ENCODE measurements at places on chromosomes 6 and 20. TPM values are rescaled to one million over a fixed set of nuclear protein-coding genes. Genes with fewer than 3 reads are reported as not detected.

DNA sequence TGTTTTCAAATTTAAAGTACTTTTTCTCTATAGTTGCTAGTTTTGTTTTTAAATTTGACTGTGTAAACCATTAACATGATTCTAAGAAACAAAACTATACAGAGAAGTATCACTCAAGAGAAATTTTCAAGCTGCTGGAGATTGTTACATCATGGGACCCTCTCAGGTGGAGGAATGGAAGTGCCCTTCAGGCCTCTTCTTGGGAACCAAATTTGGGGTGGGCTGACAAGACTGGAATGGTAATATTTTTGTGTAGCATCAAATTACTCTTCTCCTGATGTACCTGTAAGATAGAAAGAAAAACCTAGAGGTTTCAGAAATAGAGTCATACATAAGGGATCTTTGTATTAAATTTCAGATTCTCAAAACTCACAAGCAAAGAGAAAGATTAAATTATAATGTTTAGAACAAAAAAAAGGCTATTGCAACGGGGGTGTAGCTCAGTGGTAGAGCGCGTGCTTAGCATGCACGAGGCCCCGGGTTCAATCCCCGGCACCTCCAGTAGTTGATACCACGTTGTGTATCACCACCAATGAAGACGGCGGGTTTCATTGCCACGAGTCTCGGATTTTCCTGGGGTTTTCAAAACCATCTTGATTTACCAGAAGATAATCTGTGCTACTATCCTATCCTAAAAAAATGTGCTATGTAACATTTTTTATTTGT, 193.7 kb downstream of the GPX5 start:
- peak; percentile 71 for DNase-seq

DNA sequence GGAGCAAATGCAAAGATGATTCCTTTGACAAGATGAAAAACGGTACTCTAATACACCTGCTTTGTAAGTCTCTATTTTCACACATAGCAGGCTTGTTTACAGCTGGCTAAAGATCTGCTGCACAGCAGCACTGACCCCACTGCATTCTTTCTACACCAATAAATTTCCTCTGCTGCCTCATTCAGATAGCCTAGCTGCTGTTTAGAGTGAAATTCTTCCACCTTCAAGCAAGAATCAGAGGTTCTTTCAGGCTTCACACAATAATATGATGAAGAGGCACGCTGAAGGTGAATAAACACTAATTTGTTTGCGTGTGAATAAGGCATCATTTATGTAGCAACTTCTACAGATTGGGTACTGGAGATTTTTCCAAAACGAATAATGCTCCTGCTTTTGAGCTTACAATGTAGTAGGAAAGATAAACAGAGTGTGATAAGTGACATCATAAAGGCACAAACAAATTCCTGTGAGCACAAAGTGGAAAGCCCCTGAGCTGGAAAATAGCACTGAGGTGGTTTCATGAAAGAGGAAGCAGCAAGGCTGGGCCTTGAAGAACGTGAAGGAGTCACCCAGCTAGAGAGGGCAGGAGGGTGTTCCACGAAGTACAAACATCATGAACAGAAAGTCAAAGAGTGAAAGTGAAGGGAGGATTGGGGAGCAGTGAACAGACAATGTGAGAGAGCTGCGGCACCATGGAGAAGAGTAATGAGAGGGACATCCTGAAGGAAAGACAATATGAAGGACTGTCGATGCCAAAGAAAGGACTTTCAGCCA, 543.4 kb downstream of the CD83 start:
- DNase-seq = peak; percentile 60

MUC21 gene
- total RNA-seq = not detected

DNA sequence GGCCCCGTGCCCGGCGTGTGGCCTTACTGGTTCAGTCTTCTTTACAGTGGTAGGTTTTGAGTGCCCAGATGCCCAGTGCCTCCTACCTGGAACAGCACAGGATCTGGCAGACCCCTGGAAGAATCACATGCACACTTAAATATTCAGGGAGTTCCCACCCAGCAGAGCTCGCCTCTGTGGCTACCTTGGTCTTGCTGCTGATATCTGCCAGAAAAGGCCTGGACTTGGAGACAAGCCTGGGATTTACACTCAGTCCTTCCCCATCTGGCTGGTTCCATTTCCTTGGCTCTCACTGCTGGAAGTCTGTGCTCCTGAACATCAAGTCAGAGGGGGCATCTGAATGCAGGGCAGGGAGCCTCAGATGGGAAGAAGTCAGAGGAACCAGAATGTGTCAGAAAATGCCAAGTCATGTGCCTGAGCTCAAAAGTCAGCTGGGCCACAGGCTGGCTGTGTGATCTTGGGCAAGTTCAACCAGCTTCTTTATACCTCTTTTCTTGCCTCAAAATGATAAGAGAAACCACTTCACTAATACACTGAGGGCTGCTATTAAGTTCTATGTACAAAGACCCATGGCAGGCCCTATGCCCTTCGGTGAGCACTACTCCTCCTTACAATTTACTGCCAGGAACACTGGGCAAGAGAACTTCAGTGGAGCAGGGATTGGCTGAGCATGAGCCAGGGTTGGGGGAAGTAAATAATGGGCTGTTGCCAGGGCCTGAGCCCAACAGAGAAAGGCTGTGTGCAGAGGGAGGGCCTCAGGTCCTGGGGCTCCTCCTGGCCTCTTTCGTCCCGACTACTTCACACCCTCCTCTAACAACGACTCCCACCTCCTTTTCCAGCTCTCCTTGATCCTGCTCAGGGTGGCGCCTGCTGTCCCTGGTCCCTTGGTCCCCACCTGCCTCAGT, 158.1 kb upstream of the PROKR2 start:
- DNase-seq = no peak

GRCh38 chr6:22558288-22558882, 11.0 kb upstream of the HDGFL1 start:
- peak; percentile 49 for DNase-seq

- DNase-seq = no peak
Measured at GRCh38 chr6:65943548-65943947, 236.5 kb upstream of the EYS start.

DNA sequence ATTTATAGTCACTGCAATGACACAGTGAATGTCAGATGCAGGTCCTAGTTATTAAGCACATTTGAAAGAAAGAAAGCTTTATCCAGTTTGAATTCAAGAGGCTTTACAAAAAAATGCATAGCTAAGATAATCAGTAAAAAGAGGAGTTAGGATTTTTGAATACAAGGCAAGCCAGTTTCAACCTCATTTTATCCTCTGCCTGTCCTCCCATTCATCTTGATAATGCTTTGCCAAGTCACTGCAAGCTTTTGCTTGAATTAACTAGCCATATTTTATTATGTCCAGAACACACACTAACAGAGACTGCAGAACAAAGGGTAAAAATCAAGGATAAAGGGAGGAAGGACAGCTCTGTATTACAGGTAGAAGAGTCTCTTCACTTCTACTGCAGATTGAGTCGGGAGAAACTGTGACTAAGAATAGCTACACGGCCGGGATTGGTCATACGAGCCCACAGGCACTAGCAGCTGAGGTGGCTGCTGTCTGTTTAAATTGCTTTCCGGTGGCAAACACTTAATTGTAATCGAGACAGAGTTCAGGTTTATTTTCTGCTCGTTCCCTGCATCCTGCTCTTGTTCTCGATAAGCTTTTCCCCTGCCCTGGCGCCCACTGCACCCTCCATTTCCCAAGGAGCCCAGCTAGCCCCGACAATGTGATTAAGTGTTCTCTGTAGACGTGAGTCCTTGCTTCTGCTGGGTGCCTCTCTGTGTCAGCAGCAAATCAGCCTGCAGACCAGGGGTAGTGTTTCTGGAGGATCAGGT, 30.5 kb upstream of the AKAP12 start:
- peak; percentile 62 for DNase-seq

DNA sequence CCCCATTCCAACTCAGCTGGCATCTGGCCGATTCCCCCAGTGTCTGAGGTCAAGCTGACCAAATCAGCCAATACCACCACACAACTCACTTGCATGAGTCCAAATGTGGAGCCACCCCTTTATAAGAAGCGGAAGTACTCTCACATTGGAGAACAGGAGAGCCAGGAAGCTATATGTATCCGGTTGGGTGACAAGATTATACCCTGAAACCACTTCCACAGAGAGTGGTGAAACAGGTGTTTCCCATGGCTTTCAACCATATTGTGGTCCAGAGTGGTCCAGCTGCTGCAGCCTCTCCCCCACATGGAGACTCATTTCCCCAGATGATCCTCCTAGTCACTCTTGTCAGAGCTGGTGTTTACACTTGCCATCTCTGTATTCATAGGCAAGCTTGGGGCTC, 24.0 kb upstream of the SERINC1 start:
- no peak for DNase-seq

DNA sequence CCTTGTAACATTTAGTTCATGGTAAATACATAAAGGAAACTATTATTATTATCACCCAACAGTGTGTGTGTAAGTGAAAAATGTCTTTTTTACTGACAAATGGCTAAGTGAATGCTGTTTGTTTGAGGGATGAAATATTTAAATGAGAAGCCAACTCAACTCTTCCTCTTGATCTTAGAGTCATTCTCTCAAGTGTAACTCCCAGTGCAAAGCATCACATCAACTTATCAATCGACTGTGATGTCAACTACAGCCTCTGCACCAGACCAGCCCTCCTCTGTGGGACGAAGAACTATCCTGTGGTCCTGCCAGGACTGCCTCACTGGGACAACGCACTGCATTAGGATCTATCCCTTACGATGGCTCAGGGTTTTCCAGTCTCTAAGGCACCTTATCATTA, 5.3 kb downstream of the C6orf15 start:
- no peak for DNase-seq

BANF2 gene
- total RNA-seq = not detected

- DNase-seq = peak; percentile 17
Measured at GRCh38 chr6:165049362-165049761, 260.0 kb downstream of the C6orf118 start.

- no peak for DNase-seq
Measured at GRCh38 chr6:46293641-46294316, 123.0 kb upstream of the ENPP5 start.

OTOR gene
- not detected for total RNA-seq

CPXM1 gene
- total RNA-seq = 0.15 TPM

C20orf144 gene
- not detected for total RNA-seq

DNA sequence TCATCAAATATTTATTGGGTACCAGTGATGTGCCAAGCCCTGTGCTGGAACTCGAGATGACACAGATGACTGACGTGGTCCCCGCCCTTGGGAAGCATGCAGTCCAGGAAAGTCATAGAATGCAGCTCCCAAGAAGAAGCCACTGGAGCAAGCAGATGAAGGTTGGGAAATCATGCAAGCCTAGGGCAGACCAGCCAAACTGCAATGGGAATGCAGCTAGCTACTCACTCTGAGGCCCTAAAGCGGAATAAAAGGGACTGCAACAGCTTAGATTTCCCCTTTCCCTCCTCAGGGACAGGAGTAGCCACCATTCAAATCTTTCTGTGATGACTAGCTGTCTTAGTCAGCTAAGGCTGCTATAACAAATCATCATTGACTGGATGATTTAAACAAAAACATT, 152.2 kb downstream of the MAFB start:
- peak; percentile 81 for DNase-seq

DNA sequence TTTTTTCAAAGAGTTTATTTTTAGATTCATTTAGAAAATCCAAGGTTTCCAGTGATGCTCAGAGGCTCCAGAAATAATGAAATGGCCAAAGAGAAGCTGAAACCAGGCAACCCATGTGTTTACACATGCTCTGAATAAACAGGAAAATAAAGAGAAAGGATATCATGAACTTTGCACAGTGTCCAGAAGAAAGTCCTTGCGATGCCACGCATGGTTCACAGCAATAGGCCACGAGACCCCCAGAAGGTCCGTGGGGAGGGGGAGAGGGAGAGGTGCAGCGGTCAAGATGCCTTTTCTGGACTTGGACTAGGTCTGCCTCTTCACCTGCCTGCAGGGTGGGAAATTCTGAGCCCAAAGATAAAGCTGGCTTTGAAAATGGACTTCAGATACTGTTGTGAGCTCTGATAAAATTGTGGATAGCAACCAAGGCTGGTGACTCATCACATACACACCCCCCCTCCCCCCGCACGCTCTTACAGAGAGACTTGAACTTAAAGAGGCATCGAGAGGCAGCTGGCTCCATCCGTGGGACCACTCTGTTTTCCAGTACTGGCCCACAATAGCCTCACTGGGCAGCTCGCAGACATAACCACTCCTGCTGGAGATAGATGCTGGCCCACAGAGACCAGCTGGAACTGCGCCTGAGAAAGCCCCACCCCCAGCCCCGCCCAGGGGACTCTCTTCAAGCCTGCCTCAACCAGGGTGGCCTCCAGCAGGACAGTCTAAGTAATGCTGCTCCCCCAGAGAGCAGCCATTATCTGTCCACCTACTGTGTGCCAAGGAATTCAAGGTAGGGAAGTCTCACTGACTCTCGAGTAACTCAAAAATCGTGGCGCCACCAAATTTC, 21.2 kb upstream of the NFATC2 start:
- peak; percentile 96 for DNase-seq

- DNase-seq = no peak
Measured at GRCh38 chr6:37287519-37288157, 29.7 kb upstream of the TMEM217 start.

RHAG gene
- not detected for total RNA-seq

- DNase-seq = peak; percentile 65
Measured at GRCh38 chr20:1265226-1265915, 723 bp upstream of the SNPH start.

DNA sequence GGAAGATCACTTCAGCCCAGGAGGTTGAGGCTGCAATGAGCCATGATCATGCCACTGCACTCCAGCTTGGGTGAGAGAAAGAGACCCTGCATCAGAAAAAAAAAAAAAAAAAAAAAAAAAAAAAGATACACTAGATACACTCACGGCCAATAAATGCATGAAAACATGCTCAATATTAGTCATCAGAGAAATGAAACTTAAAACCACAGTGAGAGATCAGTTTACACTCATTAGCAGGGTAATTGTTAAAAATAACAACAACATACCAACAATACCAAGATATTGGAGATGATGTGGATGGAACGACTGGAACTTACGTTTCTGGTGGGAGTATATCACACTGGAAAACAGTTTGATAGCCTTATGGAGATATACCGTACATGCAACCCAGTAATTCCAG, 29.9 kb downstream of the HS3ST5 start:
- peak; percentile 9 for DNase-seq

FAM83C gene
- total RNA-seq = not detected

SIRPG gene
- not detected for total RNA-seq

MRPS26 gene
- 98.3 TPM for total RNA-seq
